Stimulated activated CD4-positive, alpha-beta T cell treated with anti-CD3 and anti-CD28 coated beads, TNF-alpha, amount 100 ng/mL, for 24 hours (primary cell): ENCODE measurements at places on chromosomes 7 and 10.

DNA sequence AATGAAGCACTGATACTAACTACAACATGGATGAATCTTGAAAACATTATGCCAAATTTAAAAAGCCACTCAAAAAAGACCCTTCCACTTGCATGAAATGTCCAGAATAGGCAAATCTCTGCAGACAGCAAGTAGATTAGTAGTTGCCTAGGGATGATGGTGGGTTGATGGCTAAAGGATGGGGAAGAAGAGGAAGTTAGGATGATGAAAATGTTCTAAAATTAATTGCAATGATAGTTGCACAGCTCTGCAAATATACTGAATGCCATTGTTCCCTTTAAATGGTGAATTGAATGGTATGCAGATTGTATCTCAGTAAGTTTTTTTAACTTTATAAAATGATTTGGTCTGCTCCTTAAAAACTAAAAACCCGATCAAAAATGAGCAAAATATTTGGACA lies 7.3 kb upstream of the LIPA start:
- no peak for DNase-seq

GRCh38 chr7:93739424-93739823 lies 151.1 kb downstream of the TFPI2 start:
- DNase-seq: no peak

DNA sequence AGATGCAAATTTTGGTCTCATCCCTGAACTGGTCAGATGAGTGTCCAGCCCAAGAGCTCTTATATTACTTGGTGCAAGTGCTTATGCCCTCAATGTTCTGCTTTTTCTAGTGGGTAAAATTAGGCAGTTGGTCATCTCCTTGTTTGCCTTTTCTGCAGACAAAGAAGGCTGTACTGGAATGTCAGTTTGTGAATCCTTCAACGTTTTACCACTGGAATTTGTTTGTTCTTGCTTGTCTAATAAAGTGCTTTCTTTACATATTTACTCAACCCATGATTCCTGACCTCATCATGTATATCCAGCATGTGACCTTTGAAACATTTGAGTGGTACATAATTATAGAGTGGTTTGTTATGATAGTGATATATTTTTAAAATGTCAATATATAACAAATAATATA lies 232.2 kb upstream of the TEX47 start:
- DNase-seq: no peak

DNA sequence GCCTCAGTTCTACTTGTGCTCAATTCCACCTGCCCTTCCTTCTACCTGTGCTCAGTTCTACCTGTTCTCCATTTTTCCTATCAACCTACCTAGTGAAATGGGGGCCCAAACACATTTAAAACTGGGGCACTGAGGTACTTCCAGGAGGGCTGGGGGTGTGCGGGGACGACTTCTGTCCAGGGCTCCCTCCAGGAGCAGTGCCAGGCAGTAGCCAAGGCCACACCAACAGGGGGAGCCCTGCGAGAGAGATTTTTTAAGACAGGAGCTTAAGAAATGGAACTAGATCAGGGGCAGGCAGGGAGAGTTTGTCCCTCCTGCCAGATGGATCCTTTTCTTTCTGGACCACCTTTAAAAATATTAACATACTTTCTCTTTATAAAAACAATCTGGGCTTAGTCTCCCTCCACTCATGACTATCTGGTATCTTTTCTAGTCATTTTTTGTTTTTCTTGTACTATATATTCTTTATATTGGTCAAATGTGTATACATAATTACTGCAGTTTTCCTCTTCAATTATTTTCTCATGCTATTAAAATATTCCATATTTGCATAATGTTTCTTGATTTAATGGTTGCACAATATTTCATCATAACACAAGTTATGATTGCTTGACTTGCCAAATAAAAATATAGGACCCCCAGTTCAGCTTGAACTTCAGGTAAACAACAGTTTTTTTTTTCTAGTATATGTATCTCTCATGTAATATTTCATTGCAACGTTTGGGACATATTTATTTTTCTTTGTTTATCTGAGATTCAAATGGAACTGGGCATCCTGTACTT lies 47.3 kb upstream of the INSYN2A start:
- no peak for DNase-seq

GRCh38 chr7:128708824-128709223 lies 30.3 kb upstream of the CALU start:
- DNase-seq: no peak

DNA sequence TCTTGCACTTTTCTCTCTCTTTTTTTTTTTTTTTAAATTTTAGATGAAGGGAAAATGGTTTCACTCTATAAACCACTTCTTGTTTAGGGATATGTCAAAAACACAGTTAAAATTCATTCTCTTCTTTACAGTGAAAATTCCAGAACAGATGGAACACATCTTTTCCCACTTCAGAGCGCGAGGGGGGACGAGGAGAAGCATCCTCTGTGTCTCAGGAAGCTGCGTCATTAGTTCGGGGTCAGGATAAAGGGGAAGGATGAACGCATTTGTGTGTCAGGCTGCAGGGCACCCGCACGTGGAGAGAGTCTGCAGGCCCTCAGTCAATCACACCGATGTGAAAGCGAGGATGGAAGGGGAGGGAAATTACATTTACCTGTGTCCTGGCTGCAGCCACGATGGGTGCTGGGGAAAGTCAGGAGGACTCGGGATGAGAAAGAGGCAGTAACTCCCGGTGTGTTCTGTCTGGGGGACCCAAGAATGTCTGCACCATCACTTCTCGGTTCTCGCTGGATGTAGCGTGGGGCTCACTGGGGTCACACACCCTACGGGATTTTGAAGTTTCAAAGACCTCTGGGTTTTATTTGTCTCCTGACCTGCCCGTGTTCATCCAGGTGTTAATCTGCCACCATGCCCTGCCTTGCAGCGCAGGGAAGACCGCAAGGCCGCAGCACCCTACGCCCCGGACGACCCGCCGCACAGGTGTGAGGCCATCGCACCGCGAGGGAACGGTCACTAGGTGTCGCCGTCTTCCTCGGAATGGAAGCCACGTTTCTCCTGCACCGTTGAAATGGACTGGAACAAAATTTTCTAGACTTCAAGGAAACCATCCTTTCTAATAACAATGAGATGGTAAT lies 66.7 kb upstream of the PITRM1 start:
- peak; percentile 75 for DNase-seq

DNA sequence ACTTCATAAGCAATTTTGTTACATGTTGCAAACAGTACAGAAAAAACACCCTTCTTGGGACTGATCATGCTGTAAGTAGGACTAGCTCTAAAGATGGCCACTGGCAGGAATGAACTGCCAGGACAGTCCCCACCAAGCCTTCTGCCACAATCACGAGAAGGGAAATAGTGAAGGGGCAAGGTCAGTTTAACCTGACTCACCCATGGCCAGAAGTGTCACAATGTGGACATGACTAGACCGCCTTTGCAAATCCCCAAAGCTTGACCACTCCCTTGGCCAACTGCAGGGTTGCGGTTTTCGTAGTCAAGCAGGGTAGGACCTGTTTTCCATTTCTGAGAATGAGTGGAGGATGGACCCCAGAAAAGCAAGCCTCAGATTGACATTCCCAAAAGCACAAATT lies 19.4 kb upstream of the FRAT2 start:
- no peak for DNase-seq

- DNase-seq: no peak
Observed at GRCh38 chr10:85528318-85528652, 838.3 kb downstream of the GRID1 start.

- DNase-seq: no peak
Observed at GRCh38 chr10:122344741-122345258, 29.7 kb upstream of the PLEKHA1 start.

DNA sequence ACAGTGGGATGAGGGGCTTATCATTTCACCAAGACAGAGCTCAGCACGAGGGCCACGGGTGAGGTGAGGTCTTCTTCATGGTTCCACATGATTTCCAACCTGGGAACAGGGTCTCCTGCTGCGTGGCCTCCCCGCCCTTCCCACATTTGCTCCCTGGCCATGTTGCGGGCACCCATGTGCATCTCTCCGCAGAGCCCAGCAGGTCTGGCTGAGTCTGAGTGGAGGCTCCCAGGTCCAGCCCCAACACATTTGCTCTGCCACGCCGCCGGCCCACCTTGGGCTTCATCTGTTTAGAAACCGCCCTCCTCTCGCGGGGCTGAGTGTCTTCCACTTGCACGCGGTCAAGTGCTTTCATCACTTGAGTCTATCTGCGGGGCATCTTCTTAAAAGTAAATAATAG lies 14.8 kb upstream of the PRKAR1B start:
- no peak for DNase-seq

- DNase-seq: no peak
Observed at GRCh38 chr10:114767101-114767985, 54.2 kb upstream of the FHIP2A start.

- DNase-seq: peak; percentile 27
Observed at GRCh38 chr10:17003151-17003550, 126.5 kb downstream of the CUBN start.

GRCh38 chr10:64573623-64574325 lies 1052.6 kb downstream of the REEP3 start:
- DNase-seq: no peak

DNA sequence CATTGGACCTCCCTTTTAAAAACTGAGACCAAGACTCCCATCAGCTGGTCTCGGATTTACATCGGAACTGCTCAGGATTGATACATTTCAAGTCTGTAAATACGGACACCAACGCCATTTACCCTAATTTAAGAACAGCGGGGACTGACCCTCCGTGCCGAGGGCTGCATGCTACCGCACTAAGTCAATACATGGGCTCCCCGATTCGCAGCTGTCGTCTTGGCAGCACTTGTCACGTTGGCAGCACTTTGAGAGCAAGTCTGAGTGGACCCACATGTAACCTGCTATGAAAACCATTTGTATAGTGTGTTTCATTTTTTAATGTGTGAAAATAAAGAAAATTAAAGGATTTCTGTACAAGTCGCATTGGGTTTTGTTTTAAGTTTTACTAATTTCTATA lies 83.4 kb downstream of the EZH2 start:
- DNase-seq: no peak

GRCh38 chr10:14414901-14415300 lies 84.2 kb upstream of the FRMD4A start:
- no peak for DNase-seq

- no peak for DNase-seq
Observed at GRCh38 chr10:28494420-28494819, 38.5 kb upstream of the WAC start.

DNA sequence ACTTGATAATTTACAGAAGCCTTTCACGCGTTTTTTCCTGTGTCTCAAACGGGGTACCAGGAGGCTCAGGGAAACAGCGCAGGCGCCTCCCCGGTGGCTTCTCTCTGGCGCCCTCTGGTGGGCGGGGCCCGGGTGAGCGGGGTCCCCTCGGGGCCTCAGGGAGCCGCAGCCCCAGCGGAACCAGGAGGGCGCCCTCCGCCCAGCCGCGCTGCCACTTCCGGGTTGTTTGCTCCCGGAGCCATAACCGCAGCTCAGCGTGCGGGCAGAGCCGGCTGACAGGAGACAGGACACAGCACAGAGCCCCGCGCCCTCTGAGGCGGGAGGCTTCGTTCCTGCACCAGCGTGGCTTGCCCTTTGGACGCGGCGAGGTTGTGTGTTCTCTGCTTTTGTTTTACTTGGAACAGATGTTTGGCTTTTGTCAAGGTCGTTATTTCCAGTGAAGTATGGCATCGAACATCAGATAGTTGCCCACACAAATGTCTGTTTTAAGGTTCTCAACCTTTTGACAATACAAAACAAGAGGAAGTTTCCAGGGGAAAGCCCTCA lies 6.9 kb upstream of the CYP2E1 start:
- DNase-seq: peak; percentile 93

GRCh38 chr10:31171402-31172083 lies 139.9 kb upstream of the ZNF438 start:
- DNase-seq: no peak

GRCh38 chr7:27994639-27995038 lies 186.0 kb downstream of the JAZF1 start:
- DNase-seq: no peak

DNA sequence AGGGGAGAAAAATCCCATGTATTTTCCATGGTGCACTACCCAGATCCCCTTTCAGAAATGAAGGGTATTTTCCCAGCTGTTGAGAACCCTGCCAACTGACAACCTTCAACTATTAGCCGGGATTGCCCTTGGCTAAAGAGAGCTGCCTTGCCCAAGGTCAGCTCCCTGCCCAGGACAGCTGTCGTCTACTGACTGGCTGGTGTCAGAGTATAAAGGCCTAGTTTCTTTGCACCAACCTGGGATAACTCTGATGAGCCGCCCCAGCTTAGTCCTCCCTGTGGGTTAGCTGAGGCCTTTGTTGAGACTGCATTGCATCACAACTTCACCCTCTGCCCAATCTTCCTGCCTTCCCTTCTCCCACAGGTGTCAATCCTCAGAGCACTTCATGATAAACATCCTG lies 147.2 kb upstream of the RHEB start:
- no peak for DNase-seq

DNA sequence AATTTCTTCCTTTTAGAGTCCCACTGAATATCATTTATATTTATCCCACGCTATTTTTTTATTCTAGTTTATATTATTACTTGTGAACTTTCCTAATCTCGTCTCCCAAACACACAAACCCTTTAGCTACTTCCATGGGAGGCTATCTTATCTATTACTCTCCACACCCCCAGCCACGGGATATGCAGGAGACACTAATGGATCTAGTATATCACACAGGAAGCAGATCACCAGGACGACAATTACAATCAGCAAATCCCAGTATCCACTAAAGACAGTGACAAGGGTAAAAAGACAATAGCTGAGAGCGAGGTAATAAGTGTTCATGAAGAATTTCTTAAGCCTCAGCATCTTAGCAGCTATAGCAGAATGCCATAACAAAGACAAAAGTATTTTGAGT lies 3.8 kb upstream of the AKR1E2 start:
- no peak for DNase-seq

GRCh38 chr10:127940866-127941640 lies 34.1 kb downstream of the PTPRE start:
- DNase-seq: no peak

GRCh38 chr10:11863353-11864109 lies 40.4 kb downstream of the PROSER2 start:
- DNase-seq: peak; percentile 57

GRCh38 chr10:48231699-48232315 lies 42.7 kb downstream of the FRMPD2 start:
- DNase-seq: no peak

DNA sequence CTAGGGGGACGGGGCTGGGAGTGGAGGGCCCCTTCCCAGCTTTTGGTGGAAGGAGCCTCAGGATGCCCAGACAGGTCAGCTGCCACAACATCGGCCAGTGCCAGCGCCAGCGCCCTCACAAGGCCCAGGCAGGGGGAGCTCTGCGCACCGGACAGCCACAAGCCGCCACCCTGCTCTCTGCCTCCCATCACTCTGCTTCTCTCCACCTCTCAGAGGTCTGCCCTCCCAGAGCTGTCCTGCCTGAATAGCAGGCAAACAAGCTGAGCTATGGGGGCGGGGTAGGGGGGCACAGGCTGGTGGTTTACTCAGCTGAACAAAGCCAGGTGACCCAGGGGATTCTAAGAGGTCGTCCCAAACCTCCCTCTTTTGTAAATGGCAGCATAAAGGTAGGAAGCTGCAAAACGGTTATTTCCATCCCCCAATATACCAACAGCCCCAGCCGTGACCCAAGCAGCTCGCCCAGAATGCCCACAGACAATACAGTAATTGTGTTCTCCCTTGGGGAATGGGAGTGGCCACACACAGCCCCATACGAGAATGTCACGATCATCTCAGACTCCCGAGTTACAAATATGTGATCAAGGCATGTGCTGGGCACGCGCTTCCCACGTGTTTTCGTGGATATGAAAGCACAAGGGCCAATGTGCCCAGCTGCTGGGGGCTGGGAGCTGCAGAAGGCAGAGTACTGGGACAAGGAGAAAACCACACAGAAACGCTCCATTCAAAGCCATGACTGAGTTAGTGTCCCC lies 19.7 kb downstream of the FAM53B start:
- no peak for DNase-seq

- no peak for DNase-seq
Observed at GRCh38 chr7:26912933-26913536, 48.6 kb upstream of the SKAP2 start.

- DNase-seq: no peak
Observed at GRCh38 chr7:154546946-154547587, 455.9 kb downstream of the PAXIP1 start.
